Panc1 (cell line): ENCODE measurements at places on chromosomes 13 and 19.

GRCh38 chr19:13060964-13061927, 41.4 kb downstream of the LYL1 start:
- DNase-seq: peak; percentile 43

DNA sequence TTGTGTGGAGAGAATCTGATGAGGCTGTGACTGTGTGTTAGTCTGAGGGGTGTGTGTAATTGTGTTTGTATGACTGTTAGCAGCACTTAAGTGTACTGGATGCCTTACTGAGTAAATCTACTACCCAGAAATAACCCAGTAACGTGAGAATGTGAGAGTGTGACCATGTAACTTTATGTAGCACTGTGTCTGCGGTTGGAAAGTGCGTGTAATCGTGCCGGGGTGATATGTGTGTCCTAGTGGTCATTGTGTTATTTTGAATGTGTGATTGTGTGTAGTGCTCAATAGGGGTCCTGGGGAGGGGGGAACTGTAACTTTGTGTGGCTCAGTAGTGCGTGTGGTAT, 550 bp downstream of the ZNF383 start:
- DNase-seq: no peak

DNA sequence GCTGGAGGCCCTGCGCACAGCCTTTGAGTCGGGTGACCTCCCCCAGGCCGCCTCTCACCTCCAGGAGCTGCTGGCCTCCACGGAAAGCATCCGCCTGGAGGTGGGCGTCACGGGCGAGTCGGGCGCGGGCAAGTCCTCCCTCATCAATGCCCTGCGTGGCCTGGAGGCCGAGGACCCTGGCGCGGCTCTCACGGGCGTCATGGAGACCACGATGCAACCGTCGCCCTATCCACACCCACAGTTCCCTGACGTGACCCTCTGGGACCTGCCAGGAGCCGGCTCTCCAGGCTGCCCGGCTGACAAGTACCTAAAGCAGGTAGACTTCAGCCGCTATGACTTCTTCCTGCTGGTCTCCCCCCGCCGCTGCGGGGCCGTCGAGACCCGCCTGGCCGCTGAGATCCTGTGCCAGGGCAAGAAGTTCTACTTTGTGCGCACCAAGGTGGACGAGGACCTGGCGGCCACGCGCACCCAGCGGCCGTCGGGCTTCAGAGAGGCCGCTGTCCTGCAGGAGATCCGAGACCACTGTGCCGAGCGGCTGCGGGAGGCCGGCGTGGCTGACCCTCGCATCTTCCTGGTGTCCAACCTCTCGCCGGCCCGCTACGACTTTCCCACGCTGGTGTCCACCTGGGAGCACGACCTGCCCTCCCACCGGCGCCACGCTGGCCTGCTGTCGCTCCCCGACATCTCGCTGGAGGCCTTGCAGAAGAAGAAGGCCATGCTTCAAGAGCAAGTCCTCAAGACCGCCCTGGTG, 2.9 kb downstream of the IRGC start:
- no peak for DNase-seq

DNA sequence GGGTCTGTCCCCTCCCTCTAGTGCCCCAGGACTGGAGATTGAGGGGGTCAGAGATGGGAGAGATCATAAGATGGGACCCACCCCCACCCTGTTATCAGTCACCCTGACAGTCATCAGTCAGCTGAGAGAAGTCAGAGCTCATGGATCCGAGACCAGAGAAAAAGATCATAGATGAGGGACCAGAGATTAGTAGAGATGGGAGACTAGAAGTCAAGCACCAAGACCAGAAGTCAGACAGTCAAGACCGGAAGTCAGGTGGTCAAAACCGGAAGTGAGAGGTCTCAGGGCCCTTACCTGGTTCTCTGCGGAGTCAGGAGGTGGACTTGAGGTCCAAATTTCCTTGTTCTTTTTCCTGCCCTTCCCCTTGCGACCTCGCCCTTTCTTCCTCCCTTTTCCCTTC, 7.0 kb downstream of the COL5A3 start:
- DNase-seq: no peak

DNA sequence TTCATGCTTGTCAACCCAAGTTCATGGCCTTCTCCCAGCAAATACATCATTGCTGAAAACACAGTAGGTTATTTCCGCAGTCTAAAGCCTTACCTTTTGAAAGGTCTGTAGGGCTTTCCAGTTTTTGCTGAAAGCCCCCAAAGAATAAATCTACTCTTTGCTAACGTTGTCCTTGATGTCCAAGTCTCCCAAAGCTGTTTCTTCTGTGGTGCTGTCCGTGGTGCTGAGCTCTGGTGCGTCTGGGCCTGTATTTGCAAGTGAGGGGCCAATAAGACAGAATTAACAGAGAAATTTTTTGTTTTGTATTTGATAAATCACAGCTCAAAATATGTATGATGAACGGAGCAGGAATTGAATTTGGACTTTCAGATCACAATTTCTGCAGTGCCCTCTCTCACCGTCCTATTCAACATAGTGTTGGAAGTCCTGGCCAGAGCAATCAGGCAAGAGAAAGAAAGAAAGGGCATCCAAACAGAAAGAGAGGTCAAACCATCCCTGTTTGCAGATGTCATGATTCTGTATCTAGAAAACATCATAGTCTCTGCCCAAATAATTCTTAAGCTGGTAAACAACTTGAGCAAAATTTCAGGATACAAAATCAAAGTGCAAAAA, 9.8 kb upstream of the LGALS16 start:
- DNase-seq: no peak

DNA sequence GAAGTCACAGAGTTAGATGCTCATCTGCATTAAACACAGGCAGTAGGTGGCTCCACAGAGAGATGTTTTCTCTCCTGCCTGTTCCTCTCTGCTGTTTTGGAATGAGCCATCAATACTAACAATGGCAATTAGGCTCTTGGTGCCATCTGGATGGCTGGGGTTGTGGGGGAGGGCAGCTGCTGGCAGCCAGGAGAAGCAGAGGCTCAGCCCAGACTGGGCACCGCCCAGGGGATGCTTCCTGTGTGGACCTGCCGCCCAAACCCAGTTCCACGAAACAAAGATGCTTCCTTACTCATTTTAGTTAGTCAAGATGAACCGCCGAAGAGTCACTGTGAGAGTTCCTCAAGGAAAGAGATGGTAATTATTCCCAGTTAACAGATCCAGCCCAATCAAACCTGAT, 50.8 kb upstream of the PCDH8 start:
- DNase-seq: no peak

DNA sequence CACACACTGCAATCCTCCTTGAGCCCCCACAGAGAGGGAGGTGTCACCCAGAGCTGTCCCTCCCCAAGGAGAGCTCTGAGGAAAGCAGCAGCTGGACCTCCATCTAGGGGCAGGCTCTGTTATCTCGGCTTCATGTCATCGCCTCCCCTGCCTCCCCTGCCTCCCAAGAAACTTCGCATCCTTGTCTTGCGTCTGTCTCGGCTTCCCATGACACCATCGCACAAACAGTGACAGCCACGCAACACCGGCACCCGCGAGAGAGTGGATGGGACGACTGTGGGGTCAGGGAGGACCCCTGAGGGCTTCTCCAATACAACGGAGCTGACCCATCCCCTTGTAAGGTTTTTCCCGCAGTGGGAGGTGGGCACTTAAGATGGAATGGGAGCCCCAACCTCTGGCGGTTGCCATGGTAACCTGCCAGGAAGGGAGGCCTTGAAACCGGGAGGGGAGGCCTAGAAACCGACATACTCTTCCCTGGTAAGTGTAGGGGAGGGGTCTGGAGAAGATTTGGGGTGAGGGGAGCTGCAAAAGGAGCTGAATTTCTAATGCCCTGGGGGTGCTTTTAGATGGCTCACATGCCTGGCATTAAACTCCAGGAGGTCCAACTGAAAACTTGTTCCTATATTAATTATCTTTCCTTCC, 16.3 kb downstream of the TLE2 start:
- DNase-seq: no peak

DNA sequence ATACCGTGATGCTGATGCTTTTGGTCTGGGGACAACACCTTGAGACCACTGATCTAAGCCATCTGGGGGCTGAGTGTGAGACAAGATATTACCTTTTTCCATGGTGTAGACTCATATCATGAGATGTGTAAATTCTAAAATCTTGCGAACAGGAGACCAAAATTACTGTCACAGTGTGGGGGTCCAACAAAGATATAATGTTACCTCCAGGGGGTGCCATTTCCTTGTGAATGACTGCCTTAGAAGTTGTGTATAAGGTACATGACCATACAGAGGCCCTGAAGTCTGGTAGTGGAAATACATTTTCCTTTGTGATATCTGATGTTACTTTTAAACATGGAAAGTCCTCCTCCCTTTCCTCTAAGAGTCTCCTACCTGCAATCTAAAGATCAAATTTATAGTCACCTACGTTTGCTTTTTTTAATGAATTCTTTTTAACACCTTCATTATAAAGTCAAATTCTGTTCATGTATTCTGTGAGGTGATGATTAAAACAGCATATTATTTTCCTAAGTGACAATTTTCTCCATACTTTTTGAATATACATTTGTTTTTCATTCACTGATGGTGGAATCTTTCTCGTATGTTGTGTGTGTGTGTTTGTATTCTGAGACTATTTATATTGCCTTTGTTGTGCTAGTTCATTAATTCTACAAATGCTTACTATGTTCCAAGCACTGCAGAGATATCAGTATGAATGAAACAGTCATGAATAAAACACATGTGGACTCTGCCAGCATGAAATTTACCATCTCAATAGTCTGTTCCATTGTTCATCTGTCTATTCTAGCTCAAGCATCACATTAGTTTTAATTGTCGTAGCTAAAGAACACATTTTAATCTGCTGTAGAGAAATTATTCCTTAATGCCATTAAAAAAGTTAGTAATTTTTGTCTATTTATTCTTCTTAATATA, 113.7 kb downstream of the RFC3 start:
- peak; percentile 2 for DNase-seq

DNA sequence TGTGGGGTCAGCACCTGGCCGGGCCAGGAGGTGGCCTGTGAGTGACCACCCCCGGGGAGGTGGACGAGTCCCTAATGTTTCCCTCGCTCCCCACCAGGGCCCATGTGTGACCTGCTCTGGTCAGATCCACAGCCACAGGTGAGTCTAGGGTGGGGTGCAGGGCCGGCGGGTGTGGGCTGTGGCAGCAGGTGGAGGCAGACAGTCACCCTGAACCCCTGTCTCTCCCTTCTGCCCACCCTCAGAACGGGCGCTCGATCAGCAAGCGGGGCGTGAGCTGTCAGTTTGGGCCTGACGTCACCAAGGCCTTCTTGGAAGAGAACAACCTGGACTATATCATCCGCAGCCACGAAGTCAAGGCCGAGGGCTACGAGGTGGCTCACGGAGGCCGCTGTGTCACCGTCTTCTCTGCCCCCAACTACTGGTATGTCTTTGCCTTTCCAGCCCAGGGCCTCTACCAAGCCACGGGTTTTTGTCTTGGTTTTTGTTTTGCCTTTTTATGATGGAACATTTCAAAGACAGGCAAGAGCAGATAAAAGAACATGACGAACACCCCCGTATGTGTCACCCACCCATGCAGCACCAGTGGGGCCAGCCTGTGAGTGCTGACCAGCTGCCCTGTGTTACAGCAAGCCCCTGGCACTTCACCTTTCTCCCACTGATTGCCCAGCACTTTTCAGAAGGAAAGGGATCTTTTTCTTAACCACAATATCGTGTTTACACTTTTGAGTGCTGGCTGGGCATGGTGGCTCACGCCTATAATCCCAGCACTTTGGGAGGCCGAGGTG, 24.9 kb downstream of the CCDC8 start:
- DNase-seq: no peak

DNA sequence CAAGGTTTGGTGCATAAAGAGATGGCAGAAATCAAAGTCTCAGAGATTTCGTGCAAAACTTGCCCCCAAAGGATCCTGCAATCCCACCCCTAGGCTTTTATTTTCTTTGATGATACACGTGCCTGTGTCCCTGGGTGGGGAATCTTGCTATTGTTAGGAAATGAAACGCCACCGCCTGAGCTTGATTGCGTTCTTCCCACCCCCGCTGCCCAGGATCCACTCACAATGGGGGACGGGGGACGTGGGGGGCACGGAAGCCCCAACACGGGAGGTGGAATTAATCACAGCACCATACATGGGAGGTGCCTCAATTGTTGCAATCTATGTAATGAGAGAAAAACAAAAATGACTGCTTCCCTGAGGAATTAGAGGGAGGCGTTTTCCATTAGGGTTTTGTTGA, 39.6 kb downstream of the ZNRF4 start:
- DNase-seq: no peak

DNA sequence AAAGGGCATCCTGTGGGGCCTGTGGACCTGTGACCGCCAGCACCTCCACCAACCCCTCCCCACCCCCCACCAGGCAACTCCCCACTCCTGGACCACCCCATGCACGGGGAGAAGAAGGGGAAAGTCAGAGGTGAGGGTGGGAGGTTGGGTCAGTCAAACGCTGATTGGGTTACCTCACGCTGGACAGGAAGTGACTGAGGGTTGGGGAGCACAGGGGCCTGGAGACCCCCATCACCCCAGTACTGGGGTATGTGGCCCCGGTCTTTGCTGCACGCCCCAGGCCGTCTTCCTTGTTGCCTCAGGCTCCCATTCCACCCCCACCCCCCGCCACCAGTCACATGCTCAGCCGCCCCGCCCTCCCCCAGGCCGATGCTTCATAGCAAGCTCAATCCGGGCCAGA, 59.0 kb downstream of the COLGALT1 start:
- no peak for DNase-seq

- DNase-seq: peak; percentile 8
Observed at GRCh38 chr19:5002143-5002542, 33.2 kb downstream of the KDM4B start.

DNA sequence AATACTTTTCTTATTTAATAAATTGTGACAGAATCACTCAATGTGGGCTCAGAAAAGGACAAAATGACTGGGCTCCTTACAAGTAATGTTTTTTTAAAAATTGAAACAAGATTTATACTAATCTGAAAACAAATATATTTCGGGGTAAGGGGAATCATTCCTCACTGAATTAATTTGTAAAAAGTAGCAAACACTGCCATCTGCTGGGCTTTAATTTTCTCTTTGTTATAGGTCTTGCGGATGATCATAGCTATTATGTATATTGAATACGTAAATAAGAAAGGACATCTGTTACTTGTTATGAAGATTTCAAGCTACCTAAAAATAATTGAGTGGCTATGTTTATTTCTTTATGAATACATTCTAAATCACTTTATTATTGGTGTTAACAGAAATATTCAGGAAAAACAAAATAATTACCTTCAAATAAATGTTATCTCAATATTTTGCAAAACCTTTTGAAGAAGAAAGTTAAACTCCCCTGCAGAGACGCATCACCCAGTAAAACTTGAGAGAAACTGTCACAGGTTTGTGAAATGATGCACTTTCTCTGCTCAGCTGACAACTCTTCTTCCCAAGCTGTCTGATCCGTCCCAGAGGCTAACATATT, 17.8 kb upstream of the ENOX1 start:
- DNase-seq: peak; percentile 30
